ENCODE measurements at places on chromosomes 11 and 22.

DNA sequence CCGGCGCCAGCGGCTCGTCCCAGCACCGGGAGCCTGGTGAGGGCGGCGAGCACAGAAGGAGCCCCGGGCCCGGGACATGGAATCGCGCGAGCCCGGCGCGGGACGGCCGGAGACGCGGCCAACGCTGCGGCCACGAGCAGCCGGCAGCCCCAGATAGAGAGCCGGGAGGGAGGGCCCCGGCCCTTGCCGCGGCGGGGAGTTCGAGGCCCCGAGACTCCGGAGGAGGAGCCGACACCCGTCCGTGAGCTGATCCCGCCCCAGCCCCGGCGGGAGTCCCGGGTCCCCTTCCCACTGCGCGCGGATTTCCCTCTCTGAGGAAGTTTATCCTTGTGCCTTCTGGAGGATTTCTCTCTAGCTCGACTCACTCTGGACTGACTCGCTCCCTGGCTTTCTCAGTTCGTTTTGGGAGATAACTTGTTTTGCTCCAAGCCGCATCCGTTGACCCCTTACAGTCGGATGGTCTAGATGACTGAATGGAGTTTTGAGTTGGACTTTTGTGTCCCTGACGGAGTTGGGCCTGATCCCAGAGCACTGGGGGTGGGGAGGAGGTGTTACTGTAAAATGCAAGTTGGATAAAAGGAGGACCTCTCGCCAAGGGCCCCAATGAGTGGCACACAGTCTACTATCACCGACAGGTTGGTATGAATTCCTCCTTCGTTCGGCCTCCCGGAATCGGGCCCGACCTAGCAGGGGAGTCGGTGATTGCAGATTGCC is 585 bp downstream of the ARHGEF12 start:
- no peaks in the 10 kb centered on the region for H3K36me3 ChIP-seq
- peak overlapping the region; percentile 97 for H3K4me3 ChIP-seq
- peaks cover 25% of the 10 kb centered on the region for H3K4me1 ChIP-seq
- no peaks in the 10 kb centered on the region for H3K27me3 ChIP-seq
- DNase-seq, result peak; percentile 47
- peak overlapping the region; percentile 59 for H3K27ac ChIP-seq

- DNase-seq, result peak; percentile 47
- no peak overlapping the region for H3K4me3 ChIP-seq
- H3K4me1 ChIP-seq, result peaks cover 38% of the 10 kb centered on the region
- no peak overlapping the region for H3K27ac ChIP-seq
- H3K27me3 ChIP-seq, result no peaks in the 10 kb centered on the region
Measured at GRCh38 chr11:70110538-70111055, 32.5 kb downstream of the ANO1 start.

- no peak overlapping the region for H3K4me3 ChIP-seq
- no peaks in the 10 kb centered on the region for H3K36me3 ChIP-seq
- H3K27ac ChIP-seq, result no peak overlapping the region
- no peaks in the 10 kb centered on the region for H3K27me3 ChIP-seq
Measured at GRCh38 chr11:9607511-9607899, 34.0 kb downstream of the WEE1 start.

DNA sequence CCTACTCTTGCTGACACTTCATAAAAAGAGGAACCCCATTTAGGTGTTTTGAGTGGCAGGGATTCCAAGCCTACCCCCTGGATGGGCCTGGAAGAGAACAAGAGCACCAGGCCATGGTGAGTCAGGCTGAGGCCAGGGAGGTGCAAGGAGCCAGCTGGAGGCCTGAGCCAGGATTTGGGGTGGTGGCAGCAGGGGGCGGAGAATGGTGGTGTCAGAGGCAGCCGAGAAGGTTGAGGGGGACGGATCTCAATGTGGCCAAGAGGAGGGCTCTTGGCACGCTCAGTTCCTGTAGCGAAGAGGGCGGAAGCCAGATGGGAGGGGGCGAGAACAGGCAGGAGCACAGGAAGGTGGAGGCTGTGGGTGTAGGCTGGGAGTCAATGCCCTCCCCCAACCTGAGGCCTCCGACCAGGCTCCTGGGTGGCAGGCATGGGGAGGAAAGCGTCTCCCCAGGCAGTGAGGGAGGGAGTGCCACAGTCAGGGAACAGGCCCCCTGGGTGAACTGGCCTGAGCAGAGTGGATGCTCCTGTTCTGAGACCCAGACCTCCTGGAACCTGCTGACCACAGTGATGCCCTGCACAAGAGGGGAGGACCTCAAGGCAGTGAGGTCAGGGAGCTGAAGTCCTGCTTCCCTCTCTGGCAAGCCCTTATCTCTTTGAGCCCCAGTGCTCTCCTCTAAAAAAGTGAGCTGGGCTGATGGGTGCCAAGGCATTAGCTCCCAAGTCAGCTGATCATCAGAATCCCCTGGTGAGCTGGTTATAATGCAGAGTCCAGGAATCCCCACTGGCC is 13.9 kb downstream of the RTN4RL2 start:
- peaks cover 58% of the 10 kb centered on the region for H3K27me3 ChIP-seq
- H3K4me1 ChIP-seq, result peaks cover 14% of the 10 kb centered on the region
- H3K36me3 ChIP-seq, result no peaks in the 10 kb centered on the region
- no peak overlapping the region for H3K4me3 ChIP-seq
- no peak for DNase-seq
- no peak overlapping the region for H3K27ac ChIP-seq

GRCh38 chr22:50724616-50725015 is 13.4 kb upstream of the ACR start:
- H3K4me1 ChIP-seq, result peaks cover 4% of the 10 kb centered on the region
- H3K4me3 ChIP-seq, result no peak overlapping the region
- H3K36me3 ChIP-seq, result no peaks in the 10 kb centered on the region
- no peak overlapping the region for H3K27ac ChIP-seq

- no peaks in the 10 kb centered on the region for H3K4me1 ChIP-seq
- DNase-seq, result no peak
- H3K27ac ChIP-seq, result no peak overlapping the region
Measured at GRCh38 chr11:114610984-114611944, 15.7 kb upstream of the NXPE4 start.

DNA sequence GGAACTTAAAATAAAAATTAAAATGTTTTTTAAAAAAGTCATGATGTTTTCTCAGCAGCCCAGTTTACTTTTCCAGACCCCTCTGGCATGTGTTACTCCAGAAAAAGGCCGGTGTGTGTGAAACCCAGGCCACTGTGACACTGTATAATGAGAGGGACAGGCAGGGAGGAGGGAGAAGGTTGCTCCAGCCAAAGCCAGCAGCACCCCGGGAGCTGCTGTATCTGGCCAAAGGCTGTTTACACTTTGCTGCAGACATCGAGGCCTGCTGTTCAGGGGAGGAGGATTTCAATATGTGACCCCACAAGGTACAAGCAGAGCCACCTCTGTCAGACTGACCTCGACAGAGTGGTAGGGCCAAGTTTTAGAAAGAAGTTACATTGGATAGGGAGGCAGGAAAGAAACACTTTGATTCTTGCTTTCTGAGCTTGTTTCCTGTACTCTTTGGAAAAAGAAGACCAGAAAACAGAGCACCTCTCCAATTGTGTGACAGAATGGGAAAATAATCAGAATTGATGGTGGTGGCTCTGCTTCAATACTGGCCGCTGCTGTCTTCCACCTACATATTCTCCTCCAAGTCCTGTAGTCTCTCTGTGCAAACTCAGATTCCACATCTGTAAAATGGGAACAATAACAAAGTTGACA is 41.0 kb upstream of the CD44 start:
- H3K4me3 ChIP-seq, result no peak overlapping the region
- no peak for DNase-seq
- H3K36me3 ChIP-seq, result no peaks in the 10 kb centered on the region
- H3K4me1 ChIP-seq, result no peaks in the 10 kb centered on the region
- H3K27ac ChIP-seq, result no peak overlapping the region

DNA sequence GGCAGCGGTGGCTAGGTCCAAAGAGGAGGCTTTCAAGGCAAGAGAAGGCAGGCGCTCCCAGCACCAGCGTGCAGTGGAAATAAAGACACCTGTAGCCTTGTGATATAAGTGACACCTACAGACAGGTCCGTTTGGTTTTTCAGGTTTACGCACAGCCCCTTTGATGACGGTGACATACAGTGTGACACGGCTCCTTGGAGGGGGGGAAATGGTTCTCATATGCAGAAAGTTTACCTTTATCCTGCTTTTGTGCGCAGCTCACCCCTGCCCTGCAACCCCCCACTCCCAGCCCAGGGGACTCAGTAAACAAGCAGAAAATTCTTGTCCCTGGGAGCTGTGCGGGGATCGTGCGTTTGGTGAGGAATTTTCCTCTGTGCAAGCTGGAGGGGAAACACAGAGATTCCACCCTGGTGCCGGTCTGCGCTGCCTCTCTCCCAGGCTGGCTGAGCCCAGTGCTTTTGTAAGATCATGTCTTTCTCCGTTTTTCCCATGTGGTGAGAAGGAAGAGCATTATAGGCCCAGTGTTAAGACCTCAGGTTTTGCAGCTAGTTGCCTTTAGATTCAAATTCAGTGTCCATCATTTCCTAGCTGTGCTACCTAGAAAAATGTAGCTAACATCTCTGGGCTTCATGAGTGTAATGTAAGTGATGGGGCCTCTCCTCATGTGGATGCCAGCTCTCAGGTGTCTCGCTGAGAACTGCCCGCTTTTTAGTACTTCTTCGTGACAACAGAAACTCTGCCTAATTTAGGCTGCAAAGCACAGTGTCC is at the start of gene ELF5:
TSS of gene ELF5 (minus strand) at position 113 of the 768 bp plus-strand sequence. CDS start 8,045 bp downstream, outside the sequence.
- H3K4me3 ChIP-seq, result no peak within 1 kb of the TSS
- H3K36me3 ChIP-seq, result no peaks in the 10 kb centered on the region
- H3K4me1 ChIP-seq, result peaks cover 22% of the 10 kb centered on the region
- no peak within 1 kb of the TSS for H3K27ac ChIP-seq
- DNase-seq, result peak; percentile 23

- no peak overlapping the region for H3K27ac ChIP-seq
- no peak overlapping the region for H3K4me3 ChIP-seq
- no peak for DNase-seq
- no peaks in the 10 kb centered on the region for H3K27me3 ChIP-seq
Measured at GRCh38 chr11:102685754-102686153, 19.8 kb downstream of the MMP27 start.

GRCh38 chr22:19732403-19733113 is 9.2 kb downstream of the GP1BB start:
- H3K27me3 ChIP-seq, result peaks cover 38% of the 10 kb centered on the region
- H3K4me1 ChIP-seq, result no peaks in the 10 kb centered on the region
- H3K4me3 ChIP-seq, result no peak overlapping the region
- H3K36me3 ChIP-seq, result no peaks in the 10 kb centered on the region
- DNase-seq, result no peak

DNA sequence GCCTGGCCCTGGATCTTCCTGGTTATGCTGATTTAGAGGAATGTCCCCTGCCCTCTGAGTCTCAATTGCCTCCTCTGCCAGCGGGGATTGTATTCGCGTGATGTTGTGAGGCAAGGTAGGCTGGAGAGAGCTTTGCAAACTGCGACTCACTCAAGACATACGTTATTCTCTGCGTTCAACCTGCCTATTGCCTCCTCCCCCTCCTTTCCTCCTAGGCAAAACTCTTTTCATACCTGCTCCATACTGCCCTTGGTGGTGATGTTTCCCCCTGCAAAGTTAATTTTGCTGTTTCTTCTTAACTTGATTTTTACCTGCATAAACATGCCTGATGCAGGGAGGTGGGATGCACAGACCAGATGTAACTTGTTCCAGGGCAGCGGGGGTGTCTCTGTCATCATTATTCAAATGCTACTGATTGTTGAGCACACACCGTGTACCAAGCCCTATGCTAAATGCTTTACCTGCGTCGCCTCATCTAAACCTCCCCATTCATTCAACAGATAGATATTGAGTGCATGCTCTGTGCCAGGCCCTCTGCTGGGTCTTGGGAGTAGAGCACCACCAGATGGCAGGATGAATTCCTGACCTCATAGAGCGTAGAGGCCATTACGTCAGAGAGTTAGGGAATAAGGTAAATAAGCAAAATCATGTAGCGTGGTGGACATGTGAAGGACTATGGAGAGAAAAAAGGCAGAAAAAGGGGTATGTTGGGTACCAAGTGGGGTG is 29.0 kb downstream of the SGSM1 start:
- no peaks in the 10 kb centered on the region for H3K36me3 ChIP-seq
- DNase-seq, result peak; percentile 59
- no peaks in the 10 kb centered on the region for H3K27me3 ChIP-seq
- peaks cover 5% of the 10 kb centered on the region for H3K4me1 ChIP-seq

- H3K4me3 ChIP-seq, result no peak overlapping the region
- H3K27me3 ChIP-seq, result no peaks in the 10 kb centered on the region
- H3K4me1 ChIP-seq, result no peaks in the 10 kb centered on the region
- DNase-seq, result no peak
- H3K36me3 ChIP-seq, result no peaks in the 10 kb centered on the region
- H3K27ac ChIP-seq, result no peak overlapping the region
Measured at GRCh38 chr22:47647181-47647580, 884.7 kb downstream of the TBC1D22A start.

DNA sequence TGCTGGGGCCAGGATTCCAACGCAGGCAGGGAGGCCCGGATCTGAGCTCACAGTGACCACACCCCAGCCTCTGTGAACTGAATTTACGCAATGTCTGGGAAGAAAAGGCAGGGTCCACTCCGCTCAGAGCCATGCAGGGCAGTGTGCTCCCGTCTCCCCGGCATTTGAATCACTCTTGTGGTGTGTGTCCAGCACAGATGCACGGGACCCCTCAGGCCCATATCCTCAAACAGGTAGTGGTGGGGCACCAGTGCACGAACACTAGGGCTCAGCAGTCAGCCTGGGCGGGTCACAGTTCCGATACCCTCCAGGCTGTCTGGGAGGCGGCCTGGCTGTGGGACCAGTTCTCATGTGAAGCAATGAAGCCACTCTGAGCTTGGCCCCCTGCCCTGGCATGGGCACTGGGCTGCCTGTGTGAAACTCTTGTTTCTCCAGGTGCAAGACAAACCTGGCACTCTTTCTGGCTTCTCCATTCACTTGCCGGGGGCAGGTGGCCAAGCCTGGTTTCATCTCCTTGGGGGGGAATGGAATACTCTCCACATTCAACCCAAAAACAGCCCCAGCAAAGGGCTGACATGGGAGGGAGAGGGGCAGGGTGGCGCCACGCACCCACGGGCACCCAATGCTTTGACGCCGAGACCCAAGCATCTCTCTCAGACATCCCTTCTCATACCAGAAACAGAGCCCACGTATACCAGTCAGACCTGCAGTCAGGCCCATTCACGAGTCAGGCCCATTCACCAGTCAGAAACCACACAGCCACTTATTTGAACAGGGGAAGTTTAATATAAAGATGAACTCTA is 14.3 kb downstream of the DHCR7 start:
- H3K4me3 ChIP-seq, result no peak overlapping the region
- H3K4me1 ChIP-seq, result no peaks in the 10 kb centered on the region
- H3K36me3 ChIP-seq, result no peaks in the 10 kb centered on the region
- H3K27ac ChIP-seq, result no peak overlapping the region
- DNase-seq, result no peak

Data from neural progenitor cell (in vitro differentiated cells).